Glomerular endothelial cell (primary cell): ENCODE measurements at places on chromosomes 6 and 20. TPM values are rescaled to one million over a fixed set of nuclear protein-coding genes. Genes with fewer than 3 reads are reported as not detected.

Gene DYNLT2
- total RNA-seq, result 0.48 and 1.1 TPM in 2 replicates

Gene GABRR2
- 0.18 TPM in 1 of 2 replicates, not detected in the other for total RNA-seq

DNA sequence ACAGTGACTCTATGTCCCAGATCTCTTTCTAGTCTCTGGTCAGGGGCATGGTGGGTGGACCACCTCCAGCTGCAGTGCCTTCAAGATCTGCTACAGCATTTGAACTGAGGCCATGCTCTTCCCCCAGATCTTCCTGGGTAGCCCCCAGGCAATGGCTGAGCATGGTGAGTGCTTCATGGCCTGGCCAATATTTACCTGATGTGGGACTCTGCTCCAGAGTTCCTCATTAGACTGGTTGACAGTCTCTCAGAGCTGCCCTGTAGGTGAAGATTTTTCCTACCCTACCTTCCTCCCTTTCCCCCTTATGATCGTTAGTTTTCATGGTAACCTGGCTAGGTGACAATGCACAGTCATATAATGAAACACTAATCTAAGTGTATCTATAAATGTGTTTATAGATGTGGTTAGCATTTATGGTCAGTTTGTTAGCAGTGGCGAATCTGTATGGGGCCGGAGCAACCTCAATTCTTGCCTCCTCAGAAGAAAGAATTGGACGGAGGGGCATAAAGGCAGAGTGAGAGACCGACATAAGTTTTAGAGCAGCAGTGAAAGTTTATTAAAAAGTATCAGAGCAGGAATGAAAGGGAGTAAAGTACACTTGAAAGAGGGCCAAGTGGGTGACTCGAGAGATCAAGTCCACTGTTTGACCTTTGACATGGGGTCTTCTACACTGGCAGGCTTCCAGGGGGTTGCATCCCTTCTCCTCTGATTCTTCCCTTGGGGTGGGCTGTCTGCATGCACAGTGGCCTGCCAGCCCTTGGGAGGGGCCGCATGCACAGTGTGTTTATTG is 256.3 kb downstream of the CD83 start:
- no peak for DNase-seq

- no peak for DNase-seq
These were observed 3.0 kb upstream of the ZNF335 start for GRCh38 chr20:45974896-45975565.

GRCh38 chr6:34339432-34339831 is 53.0 kb downstream of the NUDT3 start:
- DNase-seq, result no peak

GRCh38 chr20:62922451-62922921 is 3.8 kb downstream of the DIDO1 start:
- no peak for DNase-seq

- DNase-seq, result no peak
These were observed 118.4 kb upstream of the RUNX2 start for GRCh38 chr6:45209762-45210161.

GRCh38 chr20:63777614-63778013 is 38.0 kb downstream of the SLC2A4RG start:
- DNase-seq, result no peak

DNA sequence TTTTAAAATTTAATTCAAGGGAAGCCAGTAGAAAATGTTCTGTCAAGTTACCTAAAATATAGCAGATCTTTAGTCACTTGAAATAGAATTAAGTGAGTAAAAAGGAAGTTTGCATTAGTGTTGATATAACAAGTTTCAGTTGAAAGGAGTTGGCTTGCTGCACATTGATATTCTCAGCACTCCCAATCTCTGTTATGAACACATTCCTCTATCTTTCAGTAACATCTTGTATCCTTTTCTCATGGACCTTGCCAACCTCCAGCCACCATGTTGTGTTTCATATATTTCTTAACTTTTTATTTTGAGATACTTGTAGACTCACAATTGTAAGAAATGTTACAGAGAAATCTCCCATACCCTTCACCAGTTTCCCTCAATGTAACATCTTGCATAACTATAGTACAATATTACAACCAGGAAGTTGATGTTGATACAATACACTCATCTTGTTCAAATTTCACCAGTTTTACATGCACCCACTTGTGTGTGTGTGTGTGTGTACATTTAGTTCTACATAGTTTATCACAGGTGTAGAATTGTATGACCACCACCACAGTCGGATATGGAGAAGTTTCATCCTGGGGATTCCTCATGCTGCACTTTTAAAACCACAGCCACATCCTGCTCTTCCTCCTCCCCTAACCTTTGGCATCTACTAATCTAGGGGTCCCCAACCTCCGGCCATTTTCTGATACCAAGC is 20.2 kb upstream of the PAQR8 start:
- DNase-seq, result no peak

DNA sequence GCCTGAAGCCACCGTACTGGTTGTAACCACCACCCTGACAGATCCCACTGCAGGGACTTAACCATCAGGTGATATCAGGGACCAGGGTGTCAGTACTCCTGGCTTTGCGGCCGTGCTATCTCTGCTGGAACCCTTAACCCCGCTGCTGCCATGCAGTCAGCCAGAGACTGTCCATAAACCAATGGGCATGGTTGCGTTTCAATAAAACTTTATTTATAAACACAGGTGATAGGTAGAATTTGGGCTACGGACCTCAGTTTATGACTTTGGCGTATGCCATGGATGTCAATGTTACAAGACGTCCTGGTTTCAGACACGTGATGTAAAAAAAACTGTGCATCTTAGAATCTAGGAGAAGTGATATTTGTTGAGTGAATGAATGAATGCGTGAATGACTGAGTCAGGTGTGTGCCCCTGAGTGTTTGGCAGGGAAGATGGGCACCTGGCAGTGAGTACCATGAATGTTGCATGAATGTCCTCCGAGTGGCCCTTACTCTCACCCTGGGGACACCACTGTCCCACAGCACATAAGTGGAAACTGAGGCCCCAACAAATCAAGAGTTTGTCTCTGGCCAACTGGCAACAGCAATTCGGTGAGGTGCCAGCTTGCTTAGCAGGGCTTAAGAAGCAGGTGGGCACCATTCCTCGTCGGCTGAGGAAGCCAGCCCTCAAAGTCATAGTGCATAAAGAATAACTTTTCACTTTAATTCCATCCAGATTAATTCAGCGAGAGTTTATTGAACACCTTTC is 64.0 kb upstream of the APCDD1L start:
- DNase-seq, result no peak

- DNase-seq, result no peak
These were observed 1.3 kb downstream of the RGS19 start for GRCh38 chr20:64077876-64078551.

DNA sequence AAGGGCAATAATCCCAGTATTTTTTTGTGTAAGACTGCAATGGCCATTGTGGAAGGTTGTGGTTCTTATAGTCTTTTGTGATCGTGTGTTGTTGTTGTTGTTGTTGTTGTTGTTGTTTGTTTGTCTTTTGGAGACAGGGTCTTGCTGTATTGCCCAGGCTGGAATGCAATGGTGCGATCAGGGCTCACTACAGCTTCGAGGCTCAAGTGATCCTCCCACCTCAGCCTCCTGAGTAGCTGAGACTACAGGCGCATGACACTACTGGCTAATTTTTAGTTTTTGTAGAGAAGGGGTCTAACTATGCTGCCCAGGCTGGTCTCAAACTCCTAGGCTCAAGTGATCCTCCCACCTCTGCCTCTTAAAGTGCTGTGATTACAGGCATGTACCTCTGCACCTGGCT is 3.5 kb upstream of the GSTA4 start:
- DNase-seq, result no peak
